ENCODE measurements at places on chromosomes 11 and 22. TPM values are rescaled to one million over a fixed set of nuclear protein-coding genes. Genes with fewer than 3 reads are reported as not detected.

DNA sequence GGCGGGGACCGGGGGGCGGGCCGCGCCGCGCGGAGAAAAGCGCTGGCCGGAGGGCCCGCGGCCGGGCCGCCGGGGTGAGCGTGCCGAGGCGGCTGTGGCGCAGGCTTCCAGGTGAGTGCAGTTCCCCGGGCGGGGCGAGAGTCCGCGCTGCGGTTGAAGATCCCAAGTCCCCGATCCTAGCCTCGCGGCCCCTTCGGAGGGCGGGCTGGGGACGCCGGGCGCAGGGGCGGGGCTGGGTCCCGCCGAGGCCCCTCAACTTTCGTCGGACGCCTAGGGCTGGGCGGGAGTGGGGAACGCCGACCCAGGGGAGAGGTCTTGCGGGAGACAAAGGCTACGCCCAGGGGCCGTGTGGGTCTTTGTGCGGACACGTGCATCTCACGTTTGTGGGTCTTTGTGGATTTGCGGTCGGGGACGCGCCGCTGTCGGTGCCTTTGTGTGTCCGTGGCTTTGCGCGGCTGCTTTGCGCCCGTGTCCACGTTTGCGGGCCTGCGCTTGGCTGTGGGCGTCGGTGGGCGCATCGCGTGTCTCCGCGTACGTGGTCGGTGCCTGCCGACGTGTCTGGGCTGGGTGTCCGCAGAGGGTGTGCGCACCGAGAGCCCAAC is at the start of gene TSKU:
Gene TSKU, plus strand, starts transcription at position 63 of the 602 bp plus-strand sequence. CDS start 12,261 bp downstream, outside the sequence.
- H3K36me3 ChIP-seq, result peaks cover 28% of the 10 kb centered on the region
- peak within 1 kb of the TSS; percentile 88 for H3K27ac ChIP-seq
- peak; percentile 77 for DNase-seq
- H3K27me3 ChIP-seq, result peaks cover 8% of the 10 kb centered on the region
- peak within 1 kb of the TSS; percentile 84 for H3K4me3 ChIP-seq

DNA sequence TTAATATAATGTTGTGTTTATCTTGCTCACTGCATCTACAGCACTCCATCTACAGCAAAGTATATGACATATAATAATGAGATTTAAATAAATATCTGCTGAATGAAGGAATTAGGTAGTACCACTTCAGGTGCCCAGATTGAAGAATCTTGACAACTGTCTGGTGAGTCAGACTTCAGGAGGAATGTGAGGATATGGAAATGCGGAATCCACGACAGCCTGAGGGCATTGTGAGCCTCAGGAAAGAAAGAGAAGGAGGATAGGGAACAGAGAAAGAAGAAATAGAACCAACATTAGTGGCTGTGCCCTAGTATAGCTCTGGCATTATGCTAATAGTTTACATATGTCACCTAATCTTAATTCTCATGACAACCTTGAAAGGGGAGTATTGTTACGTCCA is 304.4 kb downstream of the AASDHPPT start:
- H3K36me3 ChIP-seq, result no peaks in the 10 kb centered on the region
- H3K27me3 ChIP-seq, result no peaks in the 10 kb centered on the region
- DNase-seq, result no peak
- H3K4me3 ChIP-seq, result no peak overlapping the region
- peaks cover 16% of the 10 kb centered on the region for H3K4me1 ChIP-seq

DNA sequence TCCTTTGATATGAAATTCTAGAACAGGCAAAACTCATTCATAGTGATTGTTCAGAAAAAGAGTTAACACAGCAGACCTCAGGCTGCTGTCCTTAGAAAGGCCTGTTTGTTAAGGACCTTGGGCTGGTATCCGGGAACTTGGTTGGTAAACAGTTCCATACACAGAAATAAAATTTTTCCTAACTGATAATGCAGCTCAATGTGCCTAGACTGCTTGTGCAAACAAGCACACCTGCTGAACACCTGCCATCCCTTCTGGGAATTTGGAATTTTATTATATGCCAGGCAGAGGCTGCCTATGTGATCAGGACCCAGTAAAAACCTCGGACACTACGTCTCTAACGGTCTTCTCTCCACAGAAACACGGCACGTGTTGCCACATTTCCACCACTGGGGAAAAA is 11.5 kb downstream of the THAP12 start:
- H3K27ac ChIP-seq, result no peak overlapping the region
- H3K4me1 ChIP-seq, result peaks cover 8% of the 10 kb centered on the region
- H3K36me3 ChIP-seq, result 0 out of 2 replicates have a peak, but pooled peaks cover 1% of the 10 kb centered on the region

DNA sequence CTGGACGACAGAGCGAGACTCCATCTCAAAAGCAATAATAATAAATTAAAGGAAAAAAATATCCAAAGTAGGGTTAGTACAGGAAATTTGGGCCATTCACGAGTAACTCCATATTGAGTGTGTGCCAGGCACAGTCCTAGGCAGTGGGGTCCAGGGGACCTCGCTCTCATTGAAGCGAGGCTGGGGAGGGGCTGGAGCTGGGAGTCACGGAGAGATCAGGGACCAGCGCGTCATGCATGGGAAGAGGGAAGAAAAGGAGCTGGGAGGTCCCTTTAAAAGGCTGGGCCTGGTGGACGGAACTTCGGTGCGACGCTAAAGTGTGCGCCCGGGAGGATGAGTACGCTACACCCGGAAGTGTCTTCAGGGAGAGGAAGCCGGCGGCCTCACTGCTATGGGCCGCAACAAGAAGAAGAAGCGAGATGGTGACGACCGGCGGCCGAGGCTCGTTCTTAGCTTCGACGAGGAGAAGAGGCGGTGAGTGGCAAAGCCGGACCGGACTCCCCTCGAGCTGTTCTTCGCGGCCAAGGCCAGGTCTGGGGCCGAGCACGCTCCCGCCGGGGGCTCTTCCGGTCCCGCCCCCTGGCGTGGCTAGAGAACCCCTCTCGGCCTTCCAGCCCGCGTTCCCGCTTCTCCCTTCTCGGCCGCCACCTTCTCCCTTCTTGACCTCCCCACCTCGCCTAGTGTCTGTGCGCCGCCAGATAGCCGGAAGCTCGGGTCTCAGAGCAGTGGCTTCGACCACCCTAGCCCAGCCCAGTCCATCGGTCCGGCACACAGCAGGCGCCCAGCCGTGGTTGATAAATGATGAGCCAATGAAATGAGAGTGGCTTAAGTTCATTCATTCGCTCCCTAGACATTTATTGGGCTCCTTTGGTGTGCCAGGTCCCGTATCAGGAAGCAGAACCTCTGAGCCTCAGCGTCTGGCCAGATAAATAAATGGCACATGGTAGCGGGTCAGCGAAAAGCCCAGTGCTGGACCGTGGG is at the start of gene NOL12:
Gene NOL12, plus strand, starts transcription at position 342 of the 981 bp plus-strand sequence. Its CDS starts 50 bp downstream, at position 392.
- peak; percentile 84 for DNase-seq
- H3K27ac ChIP-seq, result peak within 1 kb of the TSS; percentile 96
- H3K36me3 ChIP-seq, result peaks cover 17% of the 10 kb centered on the region
- peak within 1 kb of the TSS; percentile 99 for H3K4me3 ChIP-seq
- H3K27me3 ChIP-seq, result peaks cover 1% of the 10 kb centered on the region
- peaks cover 10% of the 10 kb centered on the region for H3K4me1 ChIP-seq

C22orf23 gene
- total RNA-seq, result 0.72 TPM

CHADL gene
- 1.5 TPM for total RNA-seq

TRIM49 gene
- not detected for total RNA-seq

DNA sequence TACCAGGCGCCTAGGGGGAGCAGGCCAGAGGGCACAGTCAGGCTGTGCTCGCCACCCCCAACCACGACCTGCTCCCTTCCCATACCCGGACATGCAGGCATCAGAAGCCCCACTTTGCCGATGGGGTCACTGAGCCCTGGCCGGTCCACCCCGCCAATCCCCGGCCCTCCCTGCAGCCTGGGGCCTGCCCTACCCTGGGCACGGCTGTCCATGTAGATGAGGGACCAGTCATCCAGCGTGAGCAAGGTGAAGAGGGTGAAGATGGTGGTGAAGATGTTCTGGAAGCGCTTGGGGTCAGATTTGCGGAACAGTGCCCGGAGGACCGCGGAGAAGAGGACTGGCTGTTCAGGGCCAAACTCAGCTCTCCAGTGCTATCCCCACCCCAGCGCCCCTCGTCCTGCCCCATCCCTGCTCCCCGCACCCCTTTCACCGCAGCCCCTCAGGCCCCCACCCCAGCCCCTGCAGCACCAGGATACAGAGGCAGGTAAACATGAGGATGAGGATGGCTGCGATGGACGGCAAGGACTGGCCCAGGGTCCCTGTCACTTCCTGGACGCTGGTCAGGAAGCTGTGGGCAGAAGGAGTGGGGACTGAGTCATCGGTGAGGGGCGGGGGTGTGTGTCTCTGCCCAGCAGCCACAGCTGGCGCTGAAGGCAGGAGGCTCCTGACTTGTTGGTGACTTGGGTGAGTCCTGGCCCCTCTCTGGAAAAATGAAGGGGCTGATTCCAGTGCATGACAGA is 5.5 kb downstream of the CATSPER1 start:
- no peak for DNase-seq
- H3K27ac ChIP-seq, result no peak overlapping the region
- H3K4me1 ChIP-seq, result no peaks in the 10 kb centered on the region
- peaks cover 29% of the 10 kb centered on the region for H3K27me3 ChIP-seq
- H3K4me3 ChIP-seq, result no peak overlapping the region

DNA sequence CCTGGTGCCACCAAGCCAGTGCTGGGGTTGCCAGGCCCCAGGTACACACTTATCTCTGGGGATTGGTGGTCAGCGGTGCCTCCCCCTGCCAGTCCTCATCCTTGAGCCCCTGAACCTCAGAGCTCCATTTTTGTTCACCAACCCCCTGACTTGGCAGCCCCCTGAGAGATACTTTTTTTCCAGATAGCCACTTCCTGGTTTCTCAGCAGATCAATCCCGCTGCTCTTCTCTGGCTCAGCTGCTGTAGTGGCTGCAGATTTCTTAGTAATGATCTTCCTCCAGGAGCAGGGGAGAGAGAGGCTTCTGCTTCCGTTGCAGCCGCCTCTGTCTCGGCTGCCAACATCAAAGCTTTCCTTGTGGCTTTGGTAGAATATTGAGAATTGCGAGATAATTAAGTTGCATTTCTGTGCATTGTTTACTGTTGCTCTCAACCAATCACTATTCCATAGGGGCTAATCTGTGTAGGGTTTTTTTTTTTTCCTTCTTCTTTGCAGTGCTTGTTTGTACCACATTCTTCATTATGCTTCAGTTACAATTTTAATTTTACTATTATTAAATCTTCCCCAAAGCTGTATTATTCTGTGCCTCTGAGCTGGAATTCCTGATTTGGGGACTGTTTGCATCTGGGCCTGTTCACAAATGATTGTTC is 92.1 kb downstream of the PKNOX2 start:
- no peak overlapping the region for H3K27ac ChIP-seq
- H3K4me3 ChIP-seq, result no peak overlapping the region
- H3K36me3 ChIP-seq, result no peaks in the 10 kb centered on the region
- peaks cover 37% of the 10 kb centered on the region for H3K4me1 ChIP-seq
- no peak for DNase-seq

TUBA8 gene
- 0.72 TPM for total RNA-seq

- no peak overlapping the region for H3K4me3 ChIP-seq
- no peak for DNase-seq
- peaks cover 28% of the 10 kb centered on the region for H3K4me1 ChIP-seq
- no peaks in the 10 kb centered on the region for H3K27me3 ChIP-seq
- H3K36me3 ChIP-seq, result no peaks in the 10 kb centered on the region
Measured at GRCh38 chr11:93747122-93747521, 5.7 kb downstream of the C11orf54 start.

GRCh38 chr11:112967082-112967481 is 5.9 kb downstream of the NCAM1 start:
- no peak for DNase-seq
- no peak overlapping the region for H3K27ac ChIP-seq
- no peaks in the 10 kb centered on the region for H3K36me3 ChIP-seq
- peaks cover 25% of the 10 kb centered on the region for H3K27me3 ChIP-seq
- no peak overlapping the region for H3K4me3 ChIP-seq
- peaks cover 18% of the 10 kb centered on the region for H3K4me1 ChIP-seq

DNA sequence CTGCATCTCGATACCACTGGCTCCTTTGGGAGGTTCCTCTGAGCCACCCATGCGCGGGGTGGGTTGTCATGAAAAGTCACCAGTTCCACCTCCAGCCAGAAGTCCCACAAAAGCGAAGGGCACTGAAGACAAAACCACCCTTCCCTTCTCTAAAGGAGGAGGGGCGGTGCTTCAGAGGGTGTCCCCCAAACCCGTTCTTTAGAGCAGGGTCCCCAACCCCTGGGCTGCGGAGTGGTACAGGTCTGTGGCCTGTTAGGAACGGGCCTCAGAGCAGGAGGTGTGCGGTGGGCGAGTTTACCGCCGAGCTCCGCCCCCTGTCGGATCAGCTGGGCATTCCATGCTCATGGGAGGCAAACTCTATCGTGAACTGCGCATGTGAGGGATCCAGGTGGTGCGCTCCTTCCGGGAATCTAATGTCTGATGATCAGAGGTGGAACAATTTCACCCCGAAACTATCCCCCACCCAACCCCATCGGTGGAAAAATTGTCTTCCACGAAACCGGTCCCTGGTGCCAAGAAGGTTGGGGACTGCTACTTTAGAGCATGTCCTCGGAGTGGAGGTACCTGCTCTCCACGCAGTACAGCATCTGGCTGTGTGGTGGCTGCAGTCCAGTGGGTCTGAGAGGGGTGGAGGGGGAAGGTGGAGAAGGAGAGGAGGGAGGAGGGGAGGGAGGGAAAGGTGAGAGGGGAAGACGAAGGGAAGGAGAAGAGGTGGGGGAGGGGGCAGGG is 72.9 kb upstream of the SEPTIN5 start:
- no peak overlapping the region for H3K27ac ChIP-seq
- 0 out of 2 replicates have a peak, but pooled peaks cover 2% of the 10 kb centered on the region for H3K36me3 ChIP-seq
- peak overlapping the region; percentile 47 for H3K4me3 ChIP-seq
- H3K27me3 ChIP-seq, result peaks cover 15% of the 10 kb centered on the region

GRCh38 chr11:110031171-110031570 is 62.0 kb upstream of the ZC3H12C start:
- no peak for DNase-seq
- peaks cover 3% of the 10 kb centered on the region for H3K4me1 ChIP-seq
- H3K36me3 ChIP-seq, result no peaks in the 10 kb centered on the region
- H3K27me3 ChIP-seq, result no peaks in the 10 kb centered on the region
- no peak overlapping the region for H3K4me3 ChIP-seq
- no peak overlapping the region for H3K27ac ChIP-seq

DNA sequence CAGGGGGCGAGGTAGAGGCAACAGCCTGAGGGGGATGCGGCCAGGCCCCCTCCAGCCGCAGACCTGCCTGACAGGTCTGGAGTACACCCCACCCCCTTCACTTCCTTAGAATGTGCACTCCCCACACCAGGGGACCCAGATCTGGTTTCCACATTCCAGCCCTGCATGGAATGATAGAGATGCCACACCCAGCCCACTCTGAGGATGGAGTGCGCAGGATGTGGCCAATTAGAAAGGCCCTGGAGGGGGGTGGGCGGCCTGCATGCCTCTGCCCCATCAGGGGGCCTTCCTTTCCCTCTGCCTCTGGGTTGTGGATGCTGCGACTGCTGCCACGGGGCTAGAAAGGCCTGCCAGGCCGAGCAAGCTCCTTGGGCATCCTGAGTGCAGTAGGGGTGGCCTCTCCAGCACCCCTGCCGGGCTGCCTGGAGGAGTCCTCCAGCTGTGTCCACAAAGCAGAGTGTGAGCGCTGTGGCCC is 28.2 kb upstream of the MGAT3 start:
- H3K4me3 ChIP-seq, result 0 out of 2 replicates have a peak overlapping the region, but pooled peaks have one; percentile 6
- peak; percentile 90 for DNase-seq
- H3K4me1 ChIP-seq, result peaks cover 43% of the 10 kb centered on the region
- H3K27ac ChIP-seq, result peak overlapping the region; percentile 96
- peaks cover 13% of the 10 kb centered on the region for H3K36me3 ChIP-seq
- H3K27me3 ChIP-seq, result no peaks in the 10 kb centered on the region

DNA sequence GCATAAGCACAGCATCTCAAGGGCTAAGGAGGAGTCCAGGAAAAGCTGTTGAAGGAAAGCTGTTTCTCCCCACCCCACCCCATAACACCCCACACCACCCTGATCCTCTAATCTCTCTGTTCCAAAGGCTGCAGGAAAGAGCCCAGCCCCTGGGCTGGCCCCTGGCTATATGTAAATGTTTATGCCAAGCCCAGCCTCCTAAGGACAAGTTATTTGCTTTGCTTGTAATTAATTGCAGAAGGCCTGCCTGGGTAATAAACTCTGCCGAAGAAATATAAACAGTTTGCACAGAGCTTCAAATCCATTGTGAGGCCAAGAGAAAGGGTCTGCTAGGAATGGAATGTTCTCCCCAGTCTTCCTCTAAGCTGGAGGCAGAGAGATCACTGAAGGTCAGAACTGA is 21.2 kb downstream of the ARRB1 start:
- H3K27ac ChIP-seq, result peak overlapping the region; percentile 99
- peaks cover 86% of the 10 kb centered on the region for H3K4me1 ChIP-seq
- peaks cover 6% of the 10 kb centered on the region for H3K36me3 ChIP-seq
- H3K4me3 ChIP-seq, result peak overlapping the region; percentile 14
